ENCODE measurements at places on chromosomes 6 and 20. TPM values are rescaled to one million over a fixed set of nuclear protein-coding genes. Genes with fewer than 3 reads are reported as not detected.

RPN2 gene
- 457 TPM for total RNA-seq

CCM2L gene
- 0.65 TPM for total RNA-seq

PACSIN1 gene
- not detected for total RNA-seq

C6orf52 gene
- total RNA-seq = not detected

JPH2 gene
- not detected for total RNA-seq

HLA-G gene
- not detected for total RNA-seq

POM121L2 gene
- total RNA-seq = not detected

LTA gene
- total RNA-seq = not detected

NT5E gene
- 55.4 TPM for total RNA-seq

SAMD3 gene
- total RNA-seq = not detected

KIFC1 gene
- 6.8 TPM for total RNA-seq

SLC22A1 gene
- total RNA-seq = not detected

CRISP2 gene
- total RNA-seq = not detected

SGK2 gene
- not detected for total RNA-seq

SLC35D3 gene
- not detected for total RNA-seq

PAX1 gene
- not detected for total RNA-seq

SLC17A9 gene
- 6.3 TPM for total RNA-seq

MBOAT1 gene
- 0.49 TPM for total RNA-seq

HCK gene
- not detected for total RNA-seq

BMP5 gene
- total RNA-seq = not detected

AGER gene
- total RNA-seq = 1.6 TPM

MRPL2 gene
- total RNA-seq = 17.7 TPM

TFAP2B gene
- total RNA-seq = not detected

GJA10 gene
- total RNA-seq = not detected

CDYL gene
- 28.7 TPM for total RNA-seq
